Mesothelial cell of epicardium (in vitro differentiated cells): ENCODE measurements at places on chromosomes 3 and 15.

- no peak for DNase-seq
- H3K27ac ChIP-seq: no peak overlapping the region
- H3K36me3 ChIP-seq: peaks cover 26% of the 10 kb centered on the region
- no peaks in the 10 kb centered on the region for H3K27me3 ChIP-seq
- H3K4me1 ChIP-seq: no peaks in the 10 kb centered on the region
- no peak overlapping the region for H3K4me3 ChIP-seq
These were observed 429.4 kb downstream of the SHQ1 start for GRCh38 chr3:72418856-72419255.

- no peaks in the 10 kb centered on the region for H3K36me3 ChIP-seq
- DNase-seq: no peak
- H3K27me3 ChIP-seq: no peaks in the 10 kb centered on the region
These were observed 484.2 kb upstream of the THBS1 start for GRCh38 chr15:39096608-39097205.

- DNase-seq: no peak
- no peaks in the 10 kb centered on the region for H3K27me3 ChIP-seq
- H3K36me3 ChIP-seq: no peaks in the 10 kb centered on the region
- H3K4me3 ChIP-seq: no peak overlapping the region
- H3K4me1 ChIP-seq: peaks cover 28% of the 10 kb centered on the region
These were observed 87.0 kb downstream of the ANP32A start for GRCh38 chr15:68733666-68734065.

GRCh38 chr3:114867835-114868503, 279.1 kb downstream of the ZBTB20 start:
- H3K4me1 ChIP-seq: peaks cover 6% of the 10 kb centered on the region
- no peak overlapping the region for H3K4me3 ChIP-seq
- H3K27ac ChIP-seq: no peak overlapping the region
- no peak for DNase-seq

DNA sequence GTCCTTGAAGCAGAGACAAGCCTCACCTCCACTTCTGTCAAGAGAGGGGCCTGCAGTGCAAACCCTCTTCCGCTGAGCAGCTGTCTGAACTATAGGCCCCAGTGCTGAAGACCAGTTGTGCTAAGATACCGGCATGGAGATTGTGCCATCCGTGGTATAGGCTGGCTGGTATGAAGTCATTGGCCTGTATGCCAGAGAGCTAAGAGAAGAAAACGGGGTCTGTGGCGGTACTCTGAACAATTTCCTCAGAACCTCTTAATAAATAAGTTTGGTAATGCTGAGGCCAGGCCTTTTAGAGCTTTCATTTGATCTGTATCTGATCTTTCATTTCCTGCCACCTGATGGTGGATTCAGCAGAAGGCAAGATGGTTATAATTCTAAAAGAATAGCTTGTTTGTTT, 123.0 kb downstream of the LRIG1 start:
- DNase-seq: no peak
- no peak overlapping the region for H3K27ac ChIP-seq
- H3K27me3 ChIP-seq: no peaks in the 10 kb centered on the region
- no peak overlapping the region for H3K4me3 ChIP-seq
- H3K4me1 ChIP-seq: peaks cover 3% of the 10 kb centered on the region

GRCh38 chr3:111627092-111627491, 31.9 kb upstream of the ZBED2 start:
- H3K36me3 ChIP-seq: peaks cover 18% of the 10 kb centered on the region
- H3K4me3 ChIP-seq: no peak overlapping the region
- no peak for DNase-seq
- no peaks in the 10 kb centered on the region for H3K4me1 ChIP-seq
